Eye (tissue), 1 donor: ENCODE measurements at places on chromosomes 16 and 17.

- peak; percentile 85 for DNase-seq
These were observed 11.7 kb downstream of the ZFHX3 start for GRCh38 chr16:73036074-73036826.

- no peak for DNase-seq
These were observed 13.6 kb upstream of the TVP23A start for GRCh38 chr16:10831894-10832886.

DNA sequence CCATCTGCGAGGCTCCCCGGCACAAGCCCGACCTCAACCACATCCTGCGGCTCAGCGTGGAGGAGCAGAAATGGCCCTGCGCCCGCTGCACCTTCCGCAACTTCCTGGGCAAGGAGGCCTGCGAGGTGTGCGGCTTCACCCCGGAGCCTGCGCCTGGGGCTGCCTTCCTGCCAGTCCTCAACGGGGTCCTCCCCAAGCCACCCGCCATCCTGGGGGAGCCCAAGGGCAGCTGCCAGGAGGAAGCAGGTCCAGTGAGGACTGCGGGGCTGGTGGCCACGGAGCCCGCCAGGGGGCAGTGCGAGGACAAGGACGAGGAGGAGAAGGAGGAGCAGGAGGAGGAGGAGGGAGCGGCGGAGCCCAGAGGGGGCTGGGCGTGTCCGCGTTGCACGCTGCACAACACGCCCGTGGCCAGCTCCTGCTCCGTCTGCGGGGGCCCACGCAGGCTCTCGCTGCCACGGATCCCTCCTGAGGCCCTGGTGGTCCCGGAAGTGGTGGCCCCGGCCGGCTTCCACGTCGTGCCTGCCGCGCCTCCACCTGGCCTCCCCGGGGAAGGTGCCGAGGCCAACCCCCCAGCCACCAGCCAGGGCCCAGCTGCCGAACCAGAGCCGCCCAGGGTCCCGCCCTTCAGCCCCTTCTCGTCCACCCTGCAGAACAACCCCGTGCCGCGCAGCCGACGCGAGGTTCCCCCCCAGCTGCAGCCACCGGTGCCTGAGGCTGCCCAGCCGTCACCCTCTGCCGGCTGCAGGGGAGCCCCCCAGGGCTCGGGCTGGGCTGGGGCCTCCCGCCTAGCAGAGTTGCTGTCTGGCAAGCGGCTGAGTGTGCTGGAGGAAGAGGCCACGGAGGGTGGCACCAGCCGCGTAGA lies 13.1 kb upstream of the PRR35 start:
- DNase-seq = peak; percentile 71

GRCh38 chr17:64145375-64145750 lies 15.4 kb upstream of the ERN1 start:
- no peak for DNase-seq
